ENCODE measurements at places on chromosomes 7 and 10.

- DNase-seq, result no peak
Observed at GRCh38 chr7:105325216-105325904, 63.4 kb downstream of the SRPK2 start.

DNA sequence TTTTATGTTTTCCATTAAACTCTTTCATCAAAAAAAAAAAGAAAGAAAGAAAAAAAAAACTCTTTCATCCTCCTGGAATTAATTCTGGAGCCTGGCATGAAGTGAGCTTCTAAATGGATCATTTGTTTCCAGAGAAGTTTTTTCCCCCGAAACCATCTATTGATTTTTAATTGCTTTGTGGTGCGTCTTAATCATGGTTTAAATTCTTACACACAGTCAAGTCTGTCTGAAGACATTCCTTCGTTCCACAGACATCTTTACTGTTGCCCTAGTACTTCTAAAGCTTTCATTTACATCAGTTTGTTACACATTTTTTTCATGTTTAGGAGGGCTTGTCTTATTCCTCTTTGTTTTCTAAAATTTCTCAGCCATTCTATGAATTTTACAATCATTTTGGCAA lies 493.4 kb upstream of the FOXK1 start:
- DNase-seq, result no peak

DNA sequence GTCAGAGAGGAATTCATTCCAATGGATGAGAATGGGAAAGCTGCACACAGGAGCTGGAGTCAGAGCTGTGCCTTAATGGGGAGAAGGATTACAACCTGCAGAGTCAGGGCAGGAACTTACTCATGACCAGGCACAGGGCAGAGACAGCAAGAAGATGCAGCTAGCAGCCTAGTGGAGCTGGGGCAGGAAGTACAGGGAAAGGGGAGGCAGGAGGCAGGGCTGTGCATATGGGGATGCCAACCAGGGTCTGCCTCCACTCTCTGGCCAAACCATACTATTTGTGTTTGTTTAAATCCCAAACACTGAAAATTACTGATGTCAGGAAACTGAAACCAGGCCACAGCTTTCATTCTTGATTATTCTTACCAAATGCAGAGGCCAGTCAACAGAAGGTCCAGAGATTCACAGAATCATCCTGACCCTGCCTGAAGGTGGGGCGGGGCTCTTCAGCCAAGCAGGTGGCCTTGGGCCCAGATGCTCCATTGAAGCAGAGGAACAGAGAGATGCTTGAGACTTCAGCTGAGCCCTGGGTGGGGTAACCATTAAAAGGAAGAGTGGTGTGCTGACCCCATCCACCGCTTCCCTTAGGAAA lies 461.9 kb downstream of the KCNMA1 start:
- no peak for DNase-seq

DNA sequence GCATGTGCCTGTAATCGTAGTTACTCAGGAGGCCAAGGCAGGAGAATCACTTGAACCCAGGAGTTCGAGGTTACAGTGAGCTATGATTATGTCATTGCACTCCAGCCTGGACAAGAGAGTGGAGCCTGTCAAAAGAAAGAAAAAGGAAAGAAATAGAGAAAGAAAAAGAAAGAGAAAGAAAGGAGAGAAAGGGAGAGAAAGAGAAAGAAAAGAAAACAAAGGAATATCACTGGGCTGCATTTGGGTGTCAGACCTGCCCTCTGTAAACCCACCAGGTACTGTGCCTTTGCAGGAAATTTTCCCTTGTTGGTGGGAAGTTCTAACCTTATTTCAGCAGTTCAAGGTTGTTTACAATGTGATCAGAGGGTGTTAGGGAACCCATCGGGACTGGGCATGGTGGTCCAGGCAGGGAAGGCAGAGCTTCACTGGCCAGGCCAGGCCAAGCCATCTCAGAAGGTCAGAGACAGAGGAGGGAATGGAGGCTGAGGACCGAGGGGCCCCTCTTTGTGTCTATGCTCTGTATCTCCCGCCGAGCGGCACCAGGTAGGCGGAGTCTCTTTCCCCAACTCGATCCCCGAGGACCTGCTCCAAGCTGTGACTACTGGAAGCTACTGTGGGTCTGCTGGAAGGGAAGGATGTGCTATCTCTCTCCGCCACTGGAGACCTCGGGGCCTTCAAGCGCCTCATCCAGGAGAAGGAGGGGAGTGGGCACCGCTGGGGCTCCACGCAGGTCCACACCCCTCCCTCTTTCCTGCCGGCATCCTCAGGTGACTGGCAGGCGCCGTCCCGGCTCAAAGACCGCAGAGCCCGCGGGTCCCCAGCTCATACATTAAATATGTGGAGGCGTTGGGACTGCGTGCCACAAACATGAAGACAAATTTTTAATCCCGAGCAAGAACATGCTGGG lies 15.2 kb upstream of the KAZALD1 start:
- DNase-seq, result no peak

DNA sequence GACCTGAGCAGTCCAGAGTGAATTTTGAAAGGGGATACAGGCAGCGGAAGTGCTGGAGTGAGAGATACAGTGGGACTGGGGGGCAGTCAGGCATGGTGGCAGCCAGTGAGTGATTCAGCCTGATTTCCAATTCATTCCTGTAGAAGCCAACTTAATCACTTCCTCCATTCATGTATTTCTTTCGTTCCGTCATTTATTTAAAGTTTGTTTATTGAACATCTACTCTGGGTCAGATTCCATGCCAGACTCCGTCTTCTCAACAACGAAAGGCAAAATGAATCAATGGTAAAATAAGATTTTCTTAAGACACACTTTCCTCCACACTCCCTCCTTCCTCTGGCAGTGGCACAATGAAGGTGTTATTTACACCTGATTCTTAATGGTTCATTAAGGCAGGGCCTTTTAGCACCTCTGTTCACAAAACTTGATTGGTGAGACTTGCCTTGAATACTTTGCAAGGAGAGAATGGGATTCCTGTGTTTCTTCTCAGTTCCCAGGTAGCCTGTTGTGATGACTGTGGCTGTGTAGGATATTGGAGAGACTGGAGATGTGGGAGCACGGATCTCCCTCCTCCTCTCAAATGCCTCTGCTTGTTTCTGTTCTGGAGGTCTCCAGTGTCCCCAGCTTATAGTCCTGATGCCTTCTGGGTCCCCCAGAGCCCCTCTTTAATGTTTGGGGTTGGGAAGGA lies 27.9 kb downstream of the ADCYAP1R1 start:
- no peak for DNase-seq

DNA sequence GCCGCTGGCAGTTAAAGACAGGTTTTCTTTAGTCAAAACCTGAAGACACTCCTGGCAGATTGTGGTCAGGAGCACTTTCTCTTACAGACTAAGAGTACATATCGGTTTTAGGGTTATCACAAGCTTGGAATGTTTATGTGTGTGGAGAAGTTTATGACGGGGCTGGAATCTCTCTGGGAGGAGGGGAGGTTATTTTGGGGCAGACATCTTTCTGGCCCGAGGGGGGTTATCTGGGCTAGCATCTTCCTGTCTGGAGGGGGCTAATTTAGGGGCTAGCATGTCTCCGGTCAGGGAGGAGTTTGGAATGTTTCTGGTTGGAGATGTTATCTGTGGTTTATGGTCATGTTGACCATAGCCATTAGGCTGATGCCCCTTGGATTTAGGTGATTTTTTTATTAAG lies 141.2 kb upstream of the KIF5B start:
- no peak for DNase-seq

GRCh38 chr7:122532406-122533269 lies 166.3 kb downstream of the RNF133 start:
- DNase-seq, result no peak

DNA sequence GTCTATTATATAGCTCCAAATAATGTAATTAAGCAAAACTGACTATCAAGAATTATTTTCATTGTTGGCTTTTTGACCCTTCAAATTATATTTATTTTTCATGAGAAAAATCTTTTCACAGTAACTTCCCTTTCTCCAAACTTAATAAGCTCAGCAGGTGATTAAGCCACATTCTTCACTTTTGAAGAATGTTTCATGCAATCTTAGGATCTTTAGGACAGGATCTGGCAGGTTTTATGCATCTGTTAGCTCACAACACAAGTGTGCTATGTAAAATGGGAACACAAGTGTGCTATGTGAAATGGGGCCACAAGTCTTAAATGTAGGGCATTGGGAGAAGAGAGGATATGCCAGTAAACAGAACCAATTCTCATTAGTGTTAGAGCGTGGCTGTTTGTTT lies 26.3 kb downstream of the BCAP29 start:
- DNase-seq, result no peak

DNA sequence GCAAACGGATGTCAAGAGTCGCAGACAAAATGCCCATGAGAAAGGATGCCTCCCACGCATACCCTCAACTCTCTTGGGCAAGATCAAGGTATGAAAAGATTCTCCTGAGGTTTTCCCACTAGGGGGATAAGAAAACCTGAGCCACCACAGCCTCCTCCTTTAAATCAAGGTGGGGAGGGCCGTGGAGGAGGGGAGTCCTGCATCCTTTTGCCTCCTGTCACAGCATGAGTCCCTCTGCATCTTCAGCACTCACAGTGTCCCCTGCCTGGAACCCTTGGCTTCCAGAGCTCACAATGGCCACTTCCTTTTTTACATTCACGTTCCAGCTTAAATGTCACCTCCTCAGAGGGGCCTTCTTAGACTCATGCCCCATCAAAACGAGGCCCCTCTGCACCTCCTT lies 207.6 kb downstream of the GLI3 start:
- DNase-seq, result no peak

DNA sequence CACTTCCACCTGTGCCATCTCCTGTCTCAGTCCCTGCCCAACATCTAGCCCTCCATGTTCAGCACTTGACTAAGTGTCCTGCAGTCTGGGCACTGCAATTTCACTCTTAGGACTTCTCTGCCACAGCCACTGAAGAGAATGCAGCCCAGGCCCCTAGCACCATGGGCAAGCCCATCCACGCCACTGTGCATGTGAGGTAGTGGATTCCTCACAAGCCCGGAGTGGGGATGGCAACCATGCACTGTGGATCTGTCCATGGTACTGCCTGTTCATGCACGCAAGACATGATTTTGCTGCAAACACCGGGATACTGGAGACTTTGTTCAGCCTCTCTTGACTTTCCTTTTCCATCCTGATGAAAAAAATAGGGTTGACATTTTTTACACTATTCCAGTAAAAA lies 12.3 kb downstream of the DDC start:
- no peak for DNase-seq

DNA sequence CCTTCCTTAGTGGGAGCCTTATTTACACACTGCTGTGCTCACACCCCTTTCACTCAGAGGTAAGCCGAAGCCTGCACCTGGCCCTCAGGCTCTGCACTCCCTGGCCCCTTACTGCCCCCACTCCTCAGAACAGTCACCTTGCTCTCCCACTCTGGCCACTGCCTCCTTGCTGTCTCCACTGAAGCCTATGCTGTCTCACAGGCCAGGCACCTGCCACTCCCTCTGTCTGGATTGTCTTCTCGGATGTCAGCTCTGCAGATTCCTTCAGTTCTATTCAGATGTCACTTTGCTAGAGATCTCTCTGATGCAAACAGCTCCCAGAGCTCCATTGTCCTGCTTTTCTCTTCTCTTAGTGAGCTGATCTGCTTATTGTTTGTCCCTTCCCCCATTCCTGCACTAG lies 390.7 kb downstream of the DPP6 start:
- DNase-seq, result no peak

Data from WERI-Rb-1 (cell line).